ENCODE measurements at places on chromosomes 7 and 10.

- no peak for DNase-seq
Measured at GRCh38 chr7:50221028-50221427, 83.5 kb upstream of the IKZF1 start.

DNA sequence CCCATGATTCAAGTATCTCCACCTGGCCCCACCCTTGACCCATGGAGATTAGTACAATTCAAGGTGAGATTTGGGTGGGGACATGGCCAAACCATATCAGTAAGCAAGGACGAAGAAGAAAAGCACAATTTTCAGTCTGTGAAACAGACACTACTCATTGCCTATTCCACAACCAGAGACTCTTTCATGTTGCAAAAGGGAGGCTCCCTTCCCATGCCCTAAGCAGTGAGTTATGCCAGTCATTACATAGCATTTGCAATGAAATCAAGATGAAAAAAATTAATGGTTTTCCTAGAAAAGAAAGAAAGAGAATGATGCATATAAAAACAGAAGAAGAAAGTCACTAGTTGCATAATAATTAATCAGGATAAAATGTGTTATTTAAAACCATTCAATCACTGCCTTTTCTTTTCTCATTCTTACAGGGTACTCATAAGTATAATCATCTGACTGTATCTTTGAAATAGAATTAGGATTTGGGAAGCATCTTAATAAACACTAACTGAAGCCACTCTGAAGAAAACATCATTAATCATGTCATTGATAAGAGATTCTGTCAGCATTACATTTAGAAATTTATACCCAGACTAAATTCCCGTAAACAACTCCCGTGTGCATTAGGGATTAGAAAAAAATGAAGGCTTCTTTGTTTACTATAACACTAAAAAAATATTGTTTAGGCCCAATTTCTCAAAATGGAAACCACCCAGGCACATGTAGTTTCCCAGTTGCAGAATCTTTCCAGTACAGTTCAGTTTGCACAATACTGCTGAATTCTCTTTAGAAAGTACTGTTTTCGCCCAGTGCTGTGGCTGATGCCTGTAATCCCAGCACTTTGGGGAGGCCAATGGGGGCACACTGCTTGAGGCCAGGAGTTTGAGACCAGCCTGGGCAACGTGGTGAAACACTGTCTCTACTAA, 9.1 kb downstream of the PRPS1L1 start:
- no peak for DNase-seq

DNA sequence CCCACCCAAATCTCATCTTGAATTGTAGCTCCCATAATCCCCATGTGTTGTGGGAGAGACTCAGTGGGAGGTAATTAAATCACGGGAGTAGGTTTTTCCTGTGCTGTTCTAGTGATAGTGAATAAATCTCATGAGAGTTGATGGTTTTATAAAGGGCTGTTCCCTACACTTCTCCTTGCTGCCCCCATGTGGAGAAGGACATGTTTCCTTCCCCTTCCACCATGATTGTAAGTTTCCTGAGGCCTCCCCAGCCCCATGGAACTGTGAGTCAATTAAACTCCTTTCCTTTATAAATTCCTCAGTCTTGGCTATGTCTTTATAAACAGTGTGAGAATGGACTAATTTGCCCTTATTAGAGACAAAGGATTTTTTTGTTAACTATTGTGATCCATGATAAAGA, 48.5 kb upstream of the MKX start:
- DNase-seq: no peak

GRCh38 chr10:87659571-87660483, at the start of gene PAPSS2:
Gene PAPSS2, plus strand, starts transcription at chr10:87659878. Its CDS starts 104 bp downstream, at chr10:87659982.
- no peak for DNase-seq

GRCh38 chr10:122733443-122733842, 33.8 kb upstream of the C10orf120 start:
- DNase-seq: no peak

Measured in Panc1 (cell line).